CD4-positive, alpha-beta T cell treated with Interleukin-6 at 100 ng/mL for 8 hours (primary cell): ENCODE measurements at places on chromosomes 4 and X.

GRCh38 chr4:123116412-123116811 is 194.0 kb upstream of the NUDT6 start:
- DNase-seq, result no peak

DNA sequence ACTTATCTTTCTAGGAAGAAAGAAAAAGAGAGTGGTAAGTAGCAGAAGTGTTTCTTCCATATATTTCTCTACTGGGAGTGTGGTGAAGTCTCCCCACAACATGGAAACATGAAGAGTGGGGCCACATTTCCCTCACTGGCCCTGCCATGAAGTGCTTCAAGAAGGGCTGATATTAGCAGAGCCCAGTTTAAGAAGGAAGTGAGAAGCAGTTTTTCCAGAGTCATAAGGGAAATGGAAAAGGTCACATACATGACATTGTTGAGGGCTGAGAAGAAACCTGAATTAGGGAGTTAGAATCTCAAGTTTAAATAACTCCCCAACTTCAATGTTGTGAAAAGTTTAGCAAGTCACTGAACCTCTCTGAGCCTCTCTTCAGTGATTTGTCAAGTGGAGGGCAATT is 171.9 kb upstream of the RBPJ start:
- DNase-seq, result no peak

GRCh38 chr4:143186649-143187048 is 1.9 kb downstream of the USP38 start:
- peak; percentile 23 for DNase-seq

DNA sequence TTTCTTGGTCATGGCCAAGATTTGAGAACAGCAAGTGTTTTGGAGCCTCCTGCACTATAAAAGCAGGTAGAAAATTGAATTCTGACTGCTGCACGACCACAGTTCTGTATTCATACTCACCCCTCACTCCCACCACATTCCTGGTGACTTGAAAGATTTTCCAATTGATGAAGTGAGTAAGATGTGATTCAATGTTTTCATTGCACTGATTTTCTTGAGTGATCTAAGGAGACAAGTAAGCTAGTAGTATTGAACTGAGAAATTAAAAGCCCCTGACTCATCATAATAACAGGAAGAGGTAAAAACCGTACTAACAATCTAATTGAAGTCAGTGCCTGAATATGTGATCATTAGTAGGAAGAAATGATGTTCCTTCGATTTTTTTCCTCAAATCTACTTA is 6.1 kb upstream of the SEC24D start:
- no peak for DNase-seq

- DNase-seq, result peak; percentile 65
Observed at GRCh38 chr4:142354794-142355420, 491.2 kb downstream of the INPP4B start.

DNA sequence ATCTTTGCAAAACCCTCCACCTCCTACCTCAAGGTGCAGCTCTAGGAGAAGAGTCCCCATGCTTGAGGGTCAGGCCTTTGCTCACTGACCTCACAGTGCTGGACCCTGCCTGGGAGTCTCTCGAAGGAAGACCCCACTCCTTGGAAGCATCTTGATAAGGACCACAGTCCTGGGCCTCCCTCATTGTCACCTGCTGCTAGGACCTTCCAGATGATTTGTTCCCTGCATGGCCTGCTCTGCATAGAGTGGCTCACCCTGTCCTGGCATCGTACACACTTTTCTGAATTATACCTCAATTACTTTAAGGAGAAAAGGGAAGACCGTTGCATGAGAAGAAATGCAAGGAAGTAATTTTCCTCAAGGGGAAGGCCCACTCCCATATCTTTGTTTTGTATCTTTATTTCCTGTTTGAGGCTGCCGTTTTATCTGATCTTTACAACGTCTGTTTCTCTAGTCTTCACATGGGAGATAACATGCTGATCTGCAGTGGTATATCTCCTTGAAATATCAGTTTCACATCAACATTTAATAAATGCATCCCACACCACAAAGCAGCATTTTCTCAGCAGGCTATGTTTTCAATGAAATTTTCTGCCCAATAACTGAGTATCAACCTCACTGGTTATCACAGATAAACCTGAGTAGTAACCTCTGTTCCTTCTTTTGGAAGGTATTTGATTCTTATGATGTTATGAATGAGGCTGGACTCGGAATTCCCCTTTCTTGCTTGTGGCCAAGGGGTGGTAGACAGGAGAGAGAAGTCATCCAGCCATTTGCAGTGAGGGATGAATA is 15.0 kb upstream of the AKAP17A start:
- peak; percentile 44 for DNase-seq

DNA sequence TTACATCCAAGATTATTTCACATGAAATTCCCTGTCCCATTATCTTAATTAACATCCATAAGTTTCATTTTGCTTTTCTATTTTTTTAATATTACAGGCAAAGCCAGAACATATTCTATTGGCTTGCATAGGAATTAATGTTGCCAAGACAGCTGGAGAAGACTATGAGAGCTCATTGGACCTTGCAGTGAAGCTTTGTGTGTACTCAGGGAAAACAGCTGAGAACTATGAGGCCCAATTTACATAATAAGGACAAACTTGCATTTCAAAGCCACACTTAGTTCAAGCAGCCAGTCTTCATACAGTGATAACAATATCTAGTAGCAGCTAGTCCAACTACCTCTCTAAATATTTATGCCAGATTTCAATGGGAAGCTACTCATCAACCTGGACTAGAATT is 134.4 kb downstream of the DDX53 start:
- no peak for DNase-seq

DNA sequence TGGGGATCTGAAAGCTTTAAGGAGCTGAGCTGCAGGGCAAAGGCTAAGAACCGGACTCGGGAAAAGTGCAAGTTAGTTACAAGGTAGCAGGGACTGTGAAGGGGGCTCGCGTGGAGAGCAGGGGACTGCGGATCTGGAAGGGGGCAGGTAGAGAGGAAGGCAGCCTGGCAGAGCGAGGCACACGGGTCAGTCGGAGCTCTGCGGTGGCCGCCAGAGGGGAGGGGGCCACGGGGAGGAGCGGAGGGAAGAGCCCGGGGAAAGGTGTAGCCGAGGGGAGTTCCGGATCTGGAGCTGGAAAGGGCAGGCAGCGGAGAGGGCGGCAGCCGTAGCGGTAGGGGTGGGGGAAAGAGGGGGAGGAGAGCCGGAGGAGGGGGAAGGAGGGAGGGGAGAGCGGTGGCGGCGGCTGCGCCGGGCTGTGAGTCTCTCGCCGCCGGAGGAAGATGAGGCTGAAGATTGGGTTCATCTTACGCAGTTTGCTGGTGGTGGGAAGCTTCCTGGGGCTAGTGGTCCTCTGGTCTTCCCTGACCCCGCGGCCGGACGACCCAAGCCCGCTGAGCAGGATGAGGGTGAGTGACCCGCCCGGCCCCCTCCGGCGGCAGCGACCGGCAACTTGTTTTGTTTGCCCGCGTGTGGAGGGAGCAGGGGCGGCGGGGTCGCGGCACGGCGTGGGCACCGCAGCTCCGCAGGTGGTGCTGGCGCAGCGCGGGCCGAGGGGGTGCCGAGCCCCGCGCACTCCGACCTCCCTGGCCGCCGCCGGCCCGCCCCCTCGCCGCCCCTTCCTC is at the start of gene GALNT7:
Gene GALNT7, plus strand, starts transcription at position 416 of the 782 bp plus-strand sequence. Its CDS starts 25 bp downstream, at position 441.
- DNase-seq, result peak; percentile 58

- no peak for DNase-seq
Observed at GRCh38 chr4:2101346-2102044, 42.4 kb downstream of the NAT8L start.

DNA sequence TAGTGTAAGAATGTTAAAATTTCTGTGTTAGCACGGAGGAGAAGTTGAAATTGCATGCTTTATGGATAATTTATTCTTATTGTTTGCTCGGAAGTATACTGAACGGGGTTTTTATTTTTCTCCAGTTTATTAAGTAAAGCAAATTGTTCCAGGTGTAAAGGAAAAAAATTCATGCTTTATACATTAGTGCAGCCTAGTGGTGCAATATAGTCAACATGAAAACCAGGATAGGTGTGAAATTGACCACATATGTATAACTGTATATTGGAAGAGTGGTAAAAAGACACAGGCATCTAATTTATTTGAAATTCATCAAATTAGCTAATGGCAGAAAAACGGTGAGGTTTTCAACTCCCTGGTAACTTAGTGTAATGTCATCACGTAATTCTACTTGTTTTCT is 959 bp downstream of the BRS3 start:
- DNase-seq, result no peak

DNA sequence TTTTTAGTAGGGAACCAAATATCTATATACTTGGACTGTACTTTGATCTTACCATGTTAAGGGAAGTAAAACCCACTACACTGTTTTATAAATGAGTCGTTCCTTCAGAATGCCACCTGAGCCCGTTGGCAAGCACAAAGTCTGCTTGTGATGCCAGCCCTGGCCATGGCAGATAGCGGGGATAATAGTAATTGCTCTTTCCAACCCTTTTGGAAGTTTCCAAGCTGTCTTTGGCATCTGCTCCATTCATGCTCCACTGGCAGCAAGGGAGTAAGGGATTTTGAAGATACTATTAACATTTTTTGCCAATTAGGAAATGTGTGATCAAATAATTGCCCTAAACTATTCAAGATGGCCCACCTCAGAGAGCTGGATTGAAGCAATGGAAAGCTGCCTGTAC is 689.2 kb upstream of the SLIT2 start:
- no peak for DNase-seq

- no peak for DNase-seq
Observed at GRCh38 chr4:72899214-72899613, 170.3 kb downstream of the COX18 start.

DNA sequence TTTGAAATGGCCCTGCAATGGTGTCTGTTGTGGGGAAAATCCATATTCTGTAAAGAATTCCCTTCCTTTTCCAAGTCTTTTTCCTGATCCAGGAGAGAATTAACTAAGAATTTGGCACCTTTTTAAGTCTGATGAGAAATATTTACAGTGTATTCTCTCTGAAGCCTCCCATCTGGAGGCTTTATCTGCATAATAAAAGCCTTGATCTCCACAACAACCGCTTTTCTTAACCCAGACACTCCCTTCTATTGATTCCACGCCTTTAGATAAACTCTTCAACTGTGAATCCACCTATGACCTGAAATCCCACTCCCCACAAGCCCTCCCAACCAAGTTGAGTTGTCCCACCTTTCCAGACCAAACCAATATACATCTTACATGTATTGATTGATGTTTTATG is 43.1 kb upstream of the TMPRSS11E start:
- no peak for DNase-seq
